Activated CD4-positive, alpha-beta T cell treated with anti-CD3 and anti-CD28 coated beads, Interleukin-10, Interleukin-2, amounts not matched to agents 100 ng/mL and 50 ng/mL, durations not matched to agents 16 hours and 8 hours (primary cell): ENCODE measurements at places on chromosomes 1 and 21.
A peak's percentile ranks its signal among the peaks of the same experiment; 100 is the strongest.

DNA sequence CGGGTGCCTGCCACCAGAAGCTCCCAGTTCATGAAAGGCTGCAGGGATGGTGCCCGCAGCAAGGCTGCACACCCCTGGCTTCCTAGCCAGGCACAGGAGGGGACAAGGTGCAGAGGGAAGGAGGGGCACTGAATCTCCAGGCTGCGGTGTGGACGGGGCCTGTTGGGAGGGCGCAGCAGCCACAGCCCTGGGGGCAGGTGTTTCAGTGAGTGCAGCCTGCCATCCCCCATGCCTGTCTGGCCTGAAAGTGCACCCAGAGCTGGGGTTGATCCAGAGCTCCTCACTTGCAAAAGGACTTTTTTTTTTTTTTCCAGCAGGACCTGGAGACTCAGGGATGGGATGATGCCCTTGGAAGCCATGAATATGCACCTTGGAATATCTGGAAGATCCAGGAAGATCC, 153.7 kb upstream of the C1orf174 start:
- no peak for DNase-seq

GRCh38 chr1:184624051-184624450, 130.6 kb downstream of the EDEM3 start:
- no peak for DNase-seq

DNA sequence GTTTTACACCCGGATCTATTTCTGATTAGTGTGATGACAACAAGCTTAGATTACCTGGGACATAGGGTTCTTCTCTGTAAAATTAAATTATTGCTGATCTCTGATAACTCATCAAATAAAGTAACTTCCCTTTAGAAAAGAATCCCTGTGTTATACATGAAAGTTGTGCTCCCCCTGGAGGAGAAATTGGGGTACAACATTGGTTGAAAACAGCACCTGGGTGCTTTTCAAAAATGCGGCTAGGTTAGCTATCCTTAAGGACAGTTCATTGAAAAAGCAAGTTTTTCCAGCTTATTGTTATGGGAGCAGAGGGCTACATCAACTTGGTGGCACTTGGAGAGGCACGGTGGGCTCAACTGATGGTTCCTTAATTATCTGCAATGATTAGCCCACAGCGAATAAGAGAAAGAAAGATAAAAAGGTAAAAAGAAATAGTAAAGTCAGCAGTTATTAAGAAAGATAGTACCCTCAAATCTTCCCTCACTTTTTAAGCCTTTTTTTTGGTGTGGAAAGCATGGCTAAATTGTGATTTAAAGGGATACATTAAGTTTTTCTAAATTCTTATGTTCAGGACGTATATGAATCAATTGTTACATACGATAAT, 97.8 kb downstream of the FMN2 start:
- DNase-seq = peak; percentile 48

- DNase-seq = no peak
Observed at GRCh38 chr21:20451046-20451445, 547.2 kb upstream of the NCAM2 start.

DNA sequence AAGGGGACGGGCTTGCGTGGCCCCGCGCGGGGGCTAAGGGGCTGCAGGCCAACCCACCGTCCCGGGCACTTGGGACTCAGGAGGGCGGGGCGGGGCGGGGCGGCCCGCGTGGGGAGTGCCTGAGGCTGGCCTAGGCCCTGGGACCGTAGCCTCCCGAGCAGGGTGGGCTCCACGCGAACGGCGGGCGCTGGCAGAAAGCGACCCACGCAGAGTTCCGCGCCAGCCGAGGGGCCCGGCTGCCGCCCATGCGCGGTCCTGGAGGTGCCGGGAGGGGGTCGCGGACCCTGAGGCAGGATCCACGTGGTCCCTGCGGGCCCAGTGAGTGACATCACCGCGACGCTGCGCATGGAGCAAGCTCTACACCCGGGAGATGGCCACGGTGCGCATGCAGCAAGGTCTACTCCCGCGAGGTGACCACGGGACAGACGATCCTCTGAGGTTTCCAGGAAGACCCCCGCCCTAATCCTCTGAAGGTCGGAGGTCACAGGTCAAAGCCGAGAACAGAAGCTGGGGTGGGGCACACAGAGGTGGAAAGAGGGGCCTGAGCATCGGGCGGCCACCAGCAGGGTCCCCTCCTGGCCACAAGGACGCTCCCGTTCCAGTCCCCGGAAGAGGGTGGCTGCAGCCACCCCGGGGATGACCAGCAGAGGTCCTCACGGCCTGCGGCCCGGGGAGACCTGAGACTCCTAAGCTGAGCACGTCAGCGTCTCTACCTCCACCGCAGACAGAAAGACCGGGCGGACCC, 13.5 kb upstream of the SLC19A1 start:
- peak; percentile 74 for DNase-seq

DNA sequence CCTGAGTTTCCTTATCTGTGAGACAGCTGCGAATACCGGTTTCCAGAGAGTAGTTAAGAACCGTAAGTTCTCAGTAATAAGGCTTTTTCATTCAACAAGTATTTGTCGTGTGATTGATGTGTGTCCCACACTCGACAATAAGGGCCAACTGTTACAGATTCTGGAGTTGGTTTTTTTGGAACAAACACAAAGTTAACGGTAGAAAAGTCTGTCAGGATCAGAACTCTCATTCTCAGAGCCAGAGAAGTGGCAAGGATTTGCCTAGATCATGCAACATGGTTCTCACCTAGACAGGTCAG, 837 bp downstream of the NUDC start:
- no peak for DNase-seq

GRCh38 chr1:107949467-107950253, 15.3 kb downstream of the VAV3 start:
- DNase-seq = peak; percentile 75

DNA sequence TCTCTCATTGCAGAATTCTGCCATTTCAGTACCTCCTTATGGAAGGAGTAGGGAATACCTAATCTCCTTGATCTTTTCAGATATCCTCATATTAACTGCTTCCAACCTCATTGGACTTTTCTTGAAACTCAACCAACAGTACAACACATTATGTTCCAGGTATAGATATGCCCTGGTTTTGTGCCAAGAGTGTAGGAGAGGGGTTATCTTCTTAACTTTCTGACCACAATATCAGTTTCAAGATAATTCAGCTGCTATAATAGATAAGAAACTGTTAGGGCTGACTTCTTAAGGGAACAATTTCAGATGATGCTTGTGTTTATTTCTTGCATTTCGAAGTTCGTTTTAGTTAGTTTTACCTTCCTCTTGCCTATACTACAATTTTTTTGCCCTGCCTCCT, 2.1 kb upstream of the LPGAT1 start:
- peak; percentile 22 for DNase-seq

DNA sequence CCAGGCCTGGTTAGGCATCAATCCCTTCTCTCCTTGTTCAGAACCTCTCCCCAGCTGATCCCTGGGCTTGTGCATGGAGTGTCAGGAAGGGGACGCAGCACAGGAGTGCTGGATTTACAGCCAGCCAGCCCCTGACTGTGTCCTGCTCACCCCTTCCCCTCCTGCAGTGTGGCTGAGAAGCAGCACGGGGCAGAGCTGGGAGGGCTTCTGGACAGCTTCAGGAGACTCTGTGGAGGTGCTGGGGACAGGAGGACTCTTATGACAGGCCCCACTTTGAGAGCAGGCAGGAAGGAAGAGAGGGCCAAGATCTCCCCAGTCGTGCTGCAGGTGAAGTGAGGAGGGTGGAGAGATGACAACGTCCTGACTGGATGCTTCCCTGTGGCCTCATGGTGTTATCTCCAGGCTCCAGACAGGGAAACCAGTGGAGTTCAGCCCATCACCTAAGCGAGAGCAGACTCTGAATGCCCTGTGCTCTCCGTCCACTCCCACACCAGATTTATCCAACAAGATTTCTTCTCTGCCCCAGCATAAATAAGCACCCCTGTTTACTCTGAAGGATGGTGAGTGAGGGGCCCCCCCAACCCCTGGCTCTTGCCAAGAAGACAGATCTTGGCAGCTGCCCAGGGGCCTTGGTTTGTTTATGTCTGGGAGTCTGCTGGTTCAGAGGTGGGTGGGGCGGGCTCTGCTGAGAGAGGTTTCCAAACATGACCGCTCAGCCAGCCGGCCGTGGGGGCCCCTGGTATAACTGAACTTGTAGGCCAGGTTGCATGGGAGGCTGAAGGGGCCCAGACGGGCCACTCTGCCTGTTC, 21.3 kb downstream of the TMCC2 start:
- DNase-seq = no peak

GRCh38 chr1:2212532-2213491, 15.3 kb upstream of the SKI start:
- peak; percentile 54 for DNase-seq

DNA sequence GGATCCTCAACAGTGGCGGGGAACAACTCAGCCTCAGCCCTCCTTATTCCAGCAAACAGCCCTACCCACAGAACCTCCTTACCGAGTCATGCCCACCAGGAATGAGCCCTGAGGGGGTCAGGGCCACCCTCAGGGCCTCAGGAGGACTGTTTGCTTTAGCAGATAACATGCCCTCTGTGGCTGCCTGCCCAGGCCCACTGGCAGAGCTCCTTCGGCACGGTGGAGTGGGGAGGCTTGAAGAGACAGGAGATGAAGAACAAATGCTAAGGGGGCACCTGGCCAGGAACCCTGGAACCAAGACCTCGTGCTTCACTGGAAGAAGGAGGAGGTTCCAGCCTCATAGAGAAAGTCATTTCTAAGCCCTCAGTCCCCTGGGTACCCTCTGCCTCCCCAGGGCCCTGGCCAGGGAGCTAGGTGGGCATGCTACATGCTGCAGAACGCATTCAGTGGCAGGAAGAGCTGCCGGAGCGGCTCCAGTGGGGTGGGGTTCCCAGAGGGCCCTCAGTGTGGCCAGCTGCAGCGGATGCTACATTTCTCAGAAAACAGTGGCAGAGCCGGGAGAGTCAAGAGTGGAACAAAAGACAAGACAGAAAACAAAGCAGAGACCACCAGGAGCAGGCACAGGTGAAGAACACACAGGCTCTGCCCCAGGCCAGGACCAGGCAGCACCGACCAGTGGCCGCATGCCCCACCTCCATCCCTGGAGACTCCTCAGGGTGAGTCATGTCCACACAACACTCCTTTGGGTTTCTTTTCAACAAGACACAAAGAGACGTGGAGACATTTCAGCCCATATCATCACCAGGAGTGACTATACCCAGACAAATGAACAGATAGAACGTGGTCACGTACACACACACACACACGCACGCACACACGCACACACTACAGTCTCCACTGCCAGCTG, 39.8 kb downstream of the RIMS3 start:
- DNase-seq = no peak

GRCh38 chr1:6274102-6274501, 13.2 kb upstream of the GPR153 start:
- no peak for DNase-seq

DNA sequence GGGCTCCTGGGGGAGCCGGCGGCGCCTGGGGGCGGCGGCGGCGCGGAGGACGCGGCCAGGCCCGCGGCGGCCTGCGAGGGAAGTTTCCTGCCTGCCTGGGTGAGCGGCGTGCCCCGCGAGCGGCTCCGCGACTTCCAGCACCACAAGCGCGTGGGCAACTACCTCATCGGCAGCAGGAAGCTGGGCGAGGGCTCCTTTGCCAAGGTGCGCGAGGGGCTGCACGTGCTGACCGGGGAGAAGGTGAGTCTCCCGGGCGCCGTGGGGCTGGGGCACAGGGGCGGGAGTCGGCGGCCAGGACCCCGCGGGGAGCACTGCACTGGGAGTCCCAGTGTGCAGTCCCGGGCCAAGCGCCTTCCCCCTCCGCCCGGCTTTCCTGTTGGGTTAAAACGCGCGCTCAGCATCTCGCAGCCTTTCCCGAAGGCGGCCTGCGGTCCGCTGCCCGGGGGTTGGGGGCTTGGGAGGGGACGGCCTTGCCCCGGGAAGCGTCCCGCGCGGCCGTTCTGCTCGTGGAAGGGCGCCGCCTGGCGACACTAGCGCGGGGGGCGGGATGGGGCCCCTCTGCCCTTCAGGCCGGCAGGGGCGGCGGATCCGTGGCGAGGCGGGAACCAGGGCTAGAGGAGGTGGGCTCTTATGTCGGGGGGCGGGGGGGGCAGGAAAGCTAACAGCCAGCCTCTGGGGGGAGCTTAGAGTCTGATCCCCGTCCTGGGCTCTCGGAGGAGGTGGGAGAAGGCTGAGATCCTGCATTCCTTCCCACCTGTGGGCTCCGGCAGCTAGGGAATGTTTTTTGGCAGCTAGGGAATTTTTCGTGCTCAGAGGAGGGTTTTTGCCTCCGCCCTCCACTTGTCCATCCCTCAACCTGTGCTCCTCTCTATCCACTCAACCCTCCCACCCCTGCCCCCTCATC, 1.1 kb downstream of the HUNK start:
- peak; percentile 52 for DNase-seq

DNA sequence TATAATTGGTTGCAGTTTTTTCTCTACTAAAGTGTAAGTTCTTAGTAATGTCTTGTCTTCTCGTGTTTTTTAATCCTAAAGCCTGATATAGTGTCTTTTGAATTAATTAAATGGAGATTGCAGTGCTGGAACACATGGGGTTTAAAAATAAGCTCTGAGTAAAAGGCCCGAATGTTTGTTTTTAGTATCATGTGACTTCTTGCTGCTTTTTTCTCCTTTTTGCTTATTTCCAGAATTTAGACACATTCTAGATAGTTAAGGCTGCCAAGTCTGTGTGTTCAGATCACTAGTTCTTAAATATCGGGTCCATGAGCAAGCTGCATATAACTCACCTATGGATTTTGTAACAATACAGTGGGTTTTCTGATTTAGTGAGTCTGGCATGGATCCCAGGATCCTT, 27.5 kb downstream of the KCTD3 start:
- DNase-seq = no peak

DNA sequence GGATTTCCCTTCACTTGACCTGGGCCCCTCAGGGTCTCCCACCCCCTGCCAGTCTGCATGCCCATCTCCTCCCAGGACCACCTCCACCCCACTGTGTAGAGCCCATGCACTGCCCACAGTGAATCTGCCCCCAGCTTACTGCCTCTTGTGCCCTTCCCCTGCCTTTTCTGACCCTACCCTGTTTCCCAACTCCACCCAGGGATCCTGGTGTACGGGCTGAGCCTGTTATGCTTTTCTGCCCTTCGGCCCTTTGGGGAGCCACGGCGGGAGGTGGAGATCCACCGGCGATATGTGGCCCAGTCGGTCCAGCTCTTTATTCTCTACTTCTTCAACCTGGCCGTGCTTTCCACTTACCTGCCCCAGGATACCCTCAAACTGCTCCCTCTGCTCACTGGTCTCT, 1.9 kb downstream of the TMEM79 start:
- no peak for DNase-seq

DNA sequence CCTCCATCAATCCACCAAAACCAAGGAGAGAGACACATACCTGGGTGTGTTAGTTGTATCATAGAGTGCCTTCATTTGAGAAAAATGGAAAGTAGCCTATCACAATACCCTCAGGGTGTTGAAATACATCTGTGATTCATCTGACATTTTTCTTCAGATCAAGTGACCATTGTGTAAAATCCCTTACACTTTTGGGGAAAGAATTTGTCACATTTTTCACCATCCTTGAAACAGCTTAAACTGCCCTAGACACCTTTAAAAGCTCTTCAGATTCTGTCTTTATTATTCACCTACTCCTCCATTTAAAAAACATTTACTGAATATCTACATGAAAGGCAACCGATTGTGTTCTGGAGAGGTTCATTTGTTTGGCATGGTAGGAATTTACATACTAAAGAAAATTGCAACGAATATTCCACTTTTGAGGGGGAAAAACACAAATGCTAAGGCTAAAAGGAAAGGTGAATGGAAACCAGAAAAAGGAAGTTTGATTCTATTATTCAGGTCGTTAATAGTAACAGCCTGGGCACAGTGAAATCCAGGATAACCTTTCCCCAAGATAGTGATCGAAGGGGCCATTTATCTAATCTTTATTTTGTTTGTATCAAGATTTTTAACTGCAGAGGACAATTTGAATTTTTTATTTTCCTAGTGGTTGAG, 70.4 kb upstream of the SAMSN1 start:
- no peak for DNase-seq

GRCh38 chr1:64092851-64093371, 110.5 kb upstream of the UBE2U start:
- DNase-seq = no peak
